Femur (tissue), 1 donor: ENCODE measurements at places on chromosomes 2 and 18.

GRCh38 chr2:176125772-176126054, 3.2 kb downstream of the HOXD9 start:
- no peak for DNase-seq

DNA sequence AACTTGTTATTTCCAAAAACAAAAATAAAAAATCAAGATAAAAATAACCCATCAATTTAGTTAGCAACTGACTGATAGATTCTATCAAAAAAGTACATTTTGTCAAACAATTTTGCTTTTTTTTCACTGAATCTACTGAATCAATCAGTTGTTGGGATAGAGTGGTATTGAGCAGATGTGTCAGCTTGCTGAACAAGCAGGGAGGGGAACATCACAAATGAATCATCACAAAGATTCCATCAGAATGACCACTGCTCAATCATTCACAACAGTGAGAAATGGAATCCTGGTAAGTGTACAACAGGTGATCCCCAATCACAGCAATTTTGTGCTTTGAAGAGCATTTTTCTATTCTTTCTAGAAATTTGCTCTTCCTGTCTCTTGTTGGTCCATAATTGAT, 12.3 kb upstream of the SLC14A2 start:
- DNase-seq: no peak

- DNase-seq: no peak
Measured at GRCh38 chr18:13283746-13284145, 65.2 kb downstream of the LDLRAD4 start.

DNA sequence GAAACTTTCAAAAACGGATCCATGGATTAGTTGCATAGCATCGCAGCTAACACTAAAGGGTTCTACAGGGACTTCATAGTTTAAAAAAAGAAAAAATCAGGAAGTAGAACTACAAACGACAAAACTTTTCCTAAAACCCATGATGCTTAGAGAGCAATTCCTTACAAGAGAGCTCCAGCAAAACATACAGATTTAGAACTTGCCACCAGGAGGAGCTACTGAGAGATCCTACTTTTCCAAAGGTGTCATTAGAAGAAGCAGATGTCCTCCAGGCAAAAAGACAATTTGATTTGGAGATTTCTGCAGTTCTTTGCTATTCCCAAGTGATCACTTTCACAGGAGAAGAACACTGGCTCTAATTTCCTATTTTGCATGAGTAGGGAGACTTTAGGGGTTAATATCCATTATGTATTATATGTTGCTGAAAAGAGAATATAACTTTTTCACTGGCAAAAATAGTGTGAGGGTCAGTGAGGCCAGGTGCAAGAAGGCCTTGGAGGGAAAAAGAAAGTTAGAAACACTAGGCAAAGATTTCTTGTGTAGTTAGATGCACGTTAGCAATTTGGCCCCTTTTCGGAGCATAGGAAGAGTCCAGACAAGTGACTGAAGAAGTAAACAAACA, 436.2 kb downstream of the SUCLG1 start:
- DNase-seq: no peak

DNA sequence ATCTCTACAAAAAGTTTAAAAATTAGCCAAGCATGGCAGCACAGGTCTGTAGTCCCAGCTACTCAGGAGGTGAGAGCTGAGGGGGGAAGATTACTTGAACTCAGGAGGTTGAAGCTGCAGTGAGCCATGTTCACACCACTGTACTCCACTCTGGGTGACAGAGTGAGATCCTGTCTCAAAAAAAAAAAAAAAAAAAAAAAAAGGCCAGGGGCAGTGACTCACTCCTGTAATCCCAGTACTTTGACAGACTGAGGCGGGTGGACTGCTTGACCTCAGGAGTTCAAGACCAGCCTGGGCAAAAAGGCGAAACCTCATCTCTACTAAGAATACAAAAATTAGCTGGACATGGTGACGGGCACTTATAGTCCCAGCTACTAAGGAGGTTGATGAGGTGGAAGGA, 37.0 kb downstream of the PUM2 start:
- DNase-seq: no peak

GRCh38 chr2:233082931-233083755, 23.0 kb downstream of the INPP5D start:
- no peak for DNase-seq

GRCh38 chr2:64807417-64807816, 153.7 kb upstream of the SERTAD2 start:
- no peak for DNase-seq

DNA sequence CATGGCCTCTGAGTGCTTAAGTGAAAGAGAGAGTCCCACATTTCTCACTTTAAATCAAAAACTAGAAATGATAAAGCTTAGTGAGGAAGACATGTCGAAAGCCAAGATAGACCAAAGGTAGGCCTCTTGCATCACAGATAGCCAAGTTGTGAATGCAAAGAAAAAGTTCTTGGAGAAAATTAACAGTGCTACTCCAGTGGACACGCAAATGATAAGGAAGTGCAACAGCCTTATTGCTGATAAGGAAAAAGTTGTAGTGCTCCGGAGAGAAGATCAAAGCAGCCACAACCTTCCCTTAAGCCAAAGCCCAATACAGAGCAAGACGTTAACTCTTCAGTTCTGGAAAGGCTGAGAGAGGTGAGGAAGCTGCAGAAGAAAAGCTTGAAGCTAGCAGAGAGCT, 32.1 kb downstream of the PSMD1 start:
- DNase-seq: no peak

DNA sequence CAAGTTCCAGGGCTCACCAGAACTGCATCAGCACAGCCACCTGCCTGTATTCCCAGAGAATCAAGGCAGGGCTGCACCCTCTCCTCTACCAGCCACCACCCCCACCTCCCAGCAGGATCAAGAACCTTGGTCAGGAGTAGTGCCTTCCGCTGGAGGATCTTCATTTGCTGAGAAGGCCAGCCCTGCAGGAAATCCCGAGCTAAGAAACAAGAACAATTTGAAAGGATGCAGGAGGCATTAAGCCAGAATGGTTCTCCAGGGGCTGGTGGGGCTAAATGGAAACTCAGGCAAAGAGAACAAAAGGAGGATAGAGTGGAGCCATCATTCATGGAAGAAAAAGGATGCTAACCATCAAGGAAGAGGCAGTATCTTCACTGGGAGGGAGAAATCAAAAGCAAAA, 147.3 kb upstream of the SLC14A2 start:
- no peak for DNase-seq

- DNase-seq: no peak
Measured at GRCh38 chr2:22990246-22990645, 394.7 kb upstream of the KLHL29 start.

DNA sequence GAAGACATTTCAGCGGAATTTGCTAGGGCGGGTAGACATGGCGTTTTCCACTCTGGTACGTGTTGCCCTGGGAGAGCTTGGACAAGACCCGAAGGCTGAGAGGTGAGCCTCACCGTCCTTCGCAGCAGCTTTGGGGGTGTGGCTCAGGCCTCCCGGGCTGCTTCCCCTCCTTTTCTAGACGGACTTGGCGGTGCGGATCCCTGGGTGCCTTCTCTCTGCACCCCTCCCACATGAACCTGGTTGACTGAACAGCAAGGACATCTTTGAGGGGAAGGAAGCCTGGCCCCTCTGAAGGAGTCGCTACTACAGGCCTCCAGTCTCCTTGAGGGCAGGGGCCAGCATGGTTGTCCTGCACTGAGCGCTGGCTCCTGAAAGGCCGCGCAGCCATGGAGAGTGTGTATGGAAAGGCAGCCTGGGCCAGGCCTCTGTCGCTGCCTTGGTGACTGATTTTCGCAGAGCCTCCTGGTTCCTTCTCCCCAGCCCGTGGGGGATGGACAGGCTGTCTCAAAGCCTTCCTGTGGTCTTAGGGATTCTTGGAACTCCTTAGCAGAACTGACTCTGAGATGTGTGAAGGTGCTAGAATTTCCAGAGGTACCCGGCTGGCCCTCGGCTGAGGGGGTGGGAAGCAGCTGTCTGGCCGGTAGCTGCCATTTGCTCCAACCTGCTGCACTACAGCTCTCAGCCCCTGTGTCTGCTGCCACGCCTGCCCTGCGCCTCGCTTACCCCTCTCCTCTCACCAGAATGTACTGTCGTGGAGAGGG, 9.9 kb downstream of the CNNM4 start:
- no peak for DNase-seq

DNA sequence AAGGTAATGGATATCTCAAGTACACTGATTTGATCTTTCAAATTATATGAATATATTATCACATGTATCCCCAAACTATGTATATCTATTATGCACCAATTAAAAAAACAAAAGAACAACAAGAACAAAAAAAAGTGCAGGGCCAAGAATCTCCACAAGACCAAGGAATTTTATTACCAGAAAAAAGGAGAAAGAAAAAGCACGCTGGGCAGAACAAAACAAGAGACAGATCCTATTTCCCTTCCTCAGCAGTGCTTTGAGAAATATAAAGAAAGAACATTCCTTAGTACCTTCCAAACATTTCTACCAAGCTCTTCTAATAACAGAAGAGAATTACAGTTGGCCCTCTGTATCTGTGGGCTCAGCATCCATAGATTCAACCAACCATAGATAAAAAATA, 144.7 kb upstream of the CREB1 start:
- no peak for DNase-seq

GRCh38 chr2:225090746-225091145, 48.5 kb upstream of the DOCK10 start:
- no peak for DNase-seq

- no peak for DNase-seq
Measured at GRCh38 chr18:58640891-58641610, 12.2 kb upstream of the ALPK2 start.

- no peak for DNase-seq
Measured at GRCh38 chr2:206572725-206573124, 69.6 kb upstream of the FAM237A start.

- DNase-seq: no peak
Measured at GRCh38 chr2:12896318-12896982, 179.7 kb downstream of the TRIB2 start.

GRCh38 chr18:9273221-9273620, 61.4 kb upstream of the TWSG1 start:
- DNase-seq: no peak

- DNase-seq: no peak
Measured at GRCh38 chr18:44520981-44521667, 159.6 kb upstream of the SETBP1 start.

- no peak for DNase-seq
Measured at GRCh38 chr2:115572746-115573145, 1130.3 kb downstream of the DPP10 start.

- no peak for DNase-seq
Measured at GRCh38 chr2:183291436-183291835, 167.2 kb downstream of the NUP35 start.

DNA sequence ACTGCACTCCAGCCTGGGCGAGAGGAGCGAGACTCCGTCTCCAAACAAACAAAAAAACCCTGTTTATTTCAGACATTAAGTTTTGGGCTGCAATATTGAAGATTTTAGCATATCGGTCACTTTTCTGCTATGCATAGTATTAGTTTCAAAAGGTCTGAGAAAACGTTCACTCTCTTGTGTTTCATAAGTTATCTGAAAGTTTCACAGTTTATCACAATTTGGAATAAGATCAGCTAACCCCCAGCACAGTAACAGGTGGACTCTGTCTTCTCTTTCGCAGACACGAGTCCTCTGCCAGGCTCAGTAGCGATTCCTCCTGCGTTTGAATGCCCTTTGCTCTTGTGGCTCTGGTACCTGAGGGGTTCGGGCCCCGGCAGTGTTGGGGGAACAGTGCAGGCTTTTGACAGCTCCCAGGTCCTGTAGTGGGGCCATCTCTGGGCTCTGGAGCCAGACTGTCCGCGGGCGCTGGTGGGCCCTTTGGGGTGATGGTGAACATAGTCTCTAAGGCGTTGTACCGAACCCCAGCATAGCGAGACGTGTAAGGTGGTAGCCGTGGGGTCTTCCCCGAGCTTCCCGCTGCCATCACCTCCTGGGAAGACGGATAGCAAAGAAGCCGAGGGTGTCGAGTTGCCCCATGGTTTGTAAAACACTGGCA, 20.4 kb downstream of the NFATC1 start:
- DNase-seq: no peak

DNA sequence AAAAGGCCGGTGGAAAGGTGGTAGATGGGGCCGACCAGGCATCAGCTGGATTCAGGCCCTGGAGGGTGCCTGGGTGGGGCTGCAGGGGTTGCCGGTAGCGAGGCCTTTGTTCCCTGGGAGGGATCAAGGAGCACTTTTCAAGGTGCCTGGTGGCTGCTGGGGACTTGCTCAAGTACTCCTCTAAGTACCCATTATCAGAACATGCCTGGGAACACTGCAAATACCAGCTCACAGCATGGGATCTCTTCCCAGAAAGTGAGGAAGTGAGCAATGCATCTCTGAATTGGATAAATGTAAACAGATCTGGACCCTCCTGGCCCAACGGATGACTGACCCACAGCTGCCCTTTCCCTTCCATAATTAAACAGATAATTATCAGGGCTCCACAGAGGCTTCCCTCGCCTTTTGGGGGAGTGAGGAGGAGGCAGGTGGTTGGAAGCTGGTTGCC, 210.5 kb downstream of the SH3RF3 start:
- peak; percentile 8 for DNase-seq

DNA sequence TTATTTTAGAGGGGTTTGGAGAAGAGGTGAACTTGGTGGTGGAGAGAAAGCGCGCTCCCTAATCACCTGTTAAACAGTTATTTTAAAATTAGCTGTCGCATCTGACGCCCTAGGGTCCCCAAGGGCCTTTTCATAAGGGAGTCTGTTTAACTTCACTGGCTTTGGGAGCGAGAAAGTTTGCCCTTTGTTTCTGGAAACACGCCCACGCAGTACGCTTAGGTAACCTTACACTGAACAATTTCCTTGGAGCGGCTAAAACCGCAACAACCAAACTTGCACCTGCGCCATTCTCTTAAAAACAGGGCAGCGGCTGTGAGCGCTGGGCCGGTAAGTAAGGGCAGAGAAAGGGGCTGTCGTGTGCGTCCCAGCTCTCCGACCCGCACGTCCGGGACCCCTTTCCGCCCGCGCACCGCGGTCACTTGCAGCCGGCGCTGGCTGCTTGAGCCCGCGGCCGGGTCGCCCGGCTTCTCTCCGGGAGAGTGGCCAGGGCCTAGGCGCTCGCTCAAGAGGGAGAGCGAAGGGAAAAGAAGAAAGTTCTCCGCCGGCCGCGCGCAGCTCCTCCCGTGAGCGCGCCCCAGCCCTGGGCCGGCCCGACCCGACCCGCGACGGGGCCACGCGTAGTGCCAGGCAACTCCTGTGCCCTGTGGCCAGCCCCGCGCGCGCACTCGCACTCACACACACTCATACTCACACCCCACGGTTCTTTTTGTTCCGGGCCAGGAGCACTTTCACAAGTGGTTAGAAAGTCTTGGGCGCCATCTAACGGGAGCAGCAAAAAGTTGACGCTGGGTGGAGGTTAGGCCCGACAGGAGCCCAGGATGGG, 19.2 kb downstream of the POU3F3 start:
- peak; percentile 77 for DNase-seq

DNA sequence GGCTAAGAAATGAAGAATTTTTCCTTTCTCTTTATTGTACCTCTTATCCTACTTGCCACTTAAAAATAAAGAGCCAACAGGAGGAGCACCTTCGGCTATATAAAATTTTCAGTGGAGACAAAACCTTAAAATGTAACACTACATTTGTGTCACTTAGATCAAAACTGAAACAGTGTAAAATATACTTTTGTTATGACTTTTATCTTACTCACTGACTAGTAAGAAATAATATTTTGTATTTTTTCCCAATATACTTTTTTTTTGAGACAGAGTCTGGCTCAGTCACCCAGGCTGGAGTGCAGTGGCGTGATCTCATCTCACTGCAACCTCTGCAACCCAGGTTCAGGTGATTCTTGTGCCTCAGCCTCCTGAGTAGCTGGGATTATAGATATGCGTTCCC, 28.3 kb downstream of the KCNJ13 start:
- DNase-seq: no peak
